Stimulated activated CD4-positive, alpha-beta T cell treated with anti-CD3 and anti-CD28 coated beads, Interleukin-1b, Interleukin-23, amount 100 ng/mL, for 1 hour (primary cell): ENCODE measurements at places on chromosomes 6 and 20.
A peak's percentile ranks its signal among the peaks of the same experiment; 100 is the strongest.

- no peak for DNase-seq
Measured at GRCh38 chr6:91412532-91412931, 825.7 kb upstream of the MAP3K7 start.

DNA sequence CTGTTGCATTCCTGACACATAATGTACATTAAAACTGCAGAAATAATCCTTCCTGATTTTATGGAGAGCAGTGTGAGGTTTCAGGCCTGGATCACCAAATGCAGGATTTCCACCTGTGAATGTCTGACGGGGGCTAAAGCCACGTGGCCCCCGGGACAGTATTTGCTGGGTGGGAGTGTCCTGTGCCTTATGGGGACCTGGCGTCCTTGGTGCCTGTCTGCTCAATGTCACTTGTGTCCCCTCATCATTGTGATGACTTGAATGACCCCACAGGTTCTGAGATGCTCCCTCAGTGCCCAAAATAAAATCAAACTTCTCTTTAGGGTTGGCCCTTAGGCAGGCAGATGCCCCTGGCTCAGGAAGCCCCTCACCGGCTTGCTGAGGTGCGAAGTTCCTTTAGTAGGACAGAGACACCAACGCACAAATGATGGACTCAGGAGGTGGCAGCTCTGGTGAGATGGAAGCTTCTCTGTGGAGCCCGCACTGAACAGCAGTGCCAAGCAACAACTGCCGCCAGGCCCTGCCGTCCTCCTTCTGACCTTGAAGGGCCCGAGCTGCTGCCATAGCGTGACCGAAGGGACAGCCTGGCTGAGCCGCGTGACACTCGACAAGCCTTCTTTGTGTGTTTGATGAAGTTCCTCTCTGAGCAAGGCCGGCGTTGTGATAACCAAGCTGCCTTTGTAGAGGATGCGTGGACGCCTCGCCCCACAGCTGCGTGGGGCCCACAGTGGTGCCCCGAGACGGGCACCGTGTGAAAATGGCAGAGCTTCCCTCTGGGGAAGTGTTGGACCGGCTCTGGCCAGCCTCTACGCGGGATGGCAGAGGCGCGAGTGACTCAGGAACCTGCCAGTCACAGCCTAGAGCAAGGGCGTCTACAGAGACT lies 30.9 kb downstream of the FRMD1 start:
- DNase-seq, result no peak

DNA sequence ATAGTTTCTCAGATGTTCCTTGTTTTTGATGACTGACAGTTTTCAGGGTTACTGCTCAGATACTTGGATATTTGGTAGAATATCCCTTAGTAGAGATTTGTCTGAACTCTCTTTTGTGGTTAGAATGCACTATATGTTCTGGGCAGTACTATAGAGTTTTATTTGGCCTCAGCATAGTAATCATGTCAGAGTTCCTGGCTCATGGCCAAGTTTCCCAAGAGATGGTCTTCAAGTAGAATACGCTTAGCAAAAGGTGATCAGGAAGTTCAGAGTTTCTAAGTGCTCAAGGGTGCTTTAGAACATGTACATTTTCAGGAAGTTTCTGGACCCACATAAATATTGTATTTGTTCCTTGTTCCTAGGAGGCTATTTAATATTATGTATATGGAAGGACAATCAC lies 1209.7 kb upstream of the GJE1 start:
- DNase-seq, result no peak

DNA sequence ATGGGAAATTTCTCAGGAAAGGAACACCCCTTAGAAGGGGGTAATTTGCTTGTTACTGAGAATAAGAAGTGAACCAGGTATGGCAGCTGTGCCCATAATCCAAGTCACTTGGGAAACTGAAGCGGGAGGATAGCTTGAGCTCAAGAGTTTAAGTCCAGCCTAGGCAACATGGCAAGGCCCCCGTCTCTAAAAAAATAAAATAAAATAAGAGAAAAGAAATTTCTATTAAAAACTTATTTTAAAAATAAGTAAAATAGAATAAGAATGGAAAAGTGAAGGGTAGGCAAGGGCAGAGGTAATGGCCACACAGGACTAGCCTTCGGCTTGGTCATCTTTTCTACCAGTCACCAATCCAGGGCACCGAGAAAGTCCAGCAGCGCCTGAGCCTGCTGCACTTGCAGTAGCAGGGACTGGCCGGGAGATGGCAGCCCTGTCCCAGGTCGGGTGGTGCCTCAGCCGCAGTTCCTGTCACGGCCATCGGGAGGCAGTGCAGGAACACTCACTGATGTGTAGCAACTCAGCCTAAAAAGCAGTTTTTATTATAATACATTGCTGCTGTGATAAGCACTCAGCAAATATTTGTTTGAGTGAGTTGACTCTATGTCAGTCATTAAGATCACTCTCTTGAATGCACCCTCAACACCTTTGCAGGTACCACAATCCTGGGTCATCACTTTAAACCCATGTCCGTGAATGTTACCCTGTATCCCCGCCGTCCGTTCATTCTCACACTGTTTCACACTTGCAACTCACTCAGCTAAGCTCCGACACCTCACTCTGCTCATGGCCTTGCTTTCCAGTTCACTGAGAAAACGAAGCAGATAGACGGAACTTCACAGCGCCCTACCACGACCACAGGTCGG lies 23.2 kb upstream of the GCM1 start:
- peak; percentile 88 for DNase-seq

DNA sequence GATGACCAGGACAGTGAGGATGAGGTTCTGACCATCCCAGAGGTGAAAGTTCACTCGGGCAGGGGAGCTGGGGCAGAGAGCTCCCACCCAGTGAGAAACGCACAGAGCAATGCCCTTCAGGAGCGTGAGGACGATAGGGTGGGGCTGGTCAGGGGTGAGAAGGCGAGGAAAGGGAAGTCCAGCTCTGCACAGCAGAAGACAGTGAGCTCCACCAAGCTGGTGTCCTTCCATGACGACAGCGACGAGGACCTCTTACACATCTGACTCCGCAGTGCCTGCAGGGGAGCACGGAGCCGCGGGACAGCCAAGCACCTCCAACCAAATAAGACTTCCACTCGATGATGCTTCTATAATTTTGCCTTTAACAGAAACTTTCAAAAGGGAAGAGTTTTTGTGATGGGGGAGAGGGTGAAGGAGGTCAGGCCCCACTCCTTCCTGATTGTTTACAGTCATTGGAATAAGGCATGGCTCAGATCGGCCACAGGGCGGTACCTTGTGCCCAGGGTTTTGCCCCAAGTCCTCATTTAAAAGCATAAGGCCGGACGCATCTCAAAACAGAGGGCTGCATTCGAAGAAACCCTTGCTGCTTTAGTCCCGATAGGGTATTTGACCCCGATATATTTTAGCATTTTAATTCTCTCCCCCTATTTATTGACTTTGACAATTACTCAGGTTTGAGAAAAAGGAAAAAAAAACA lies 16.6 kb upstream of the SLC22A1 start:
- DNase-seq, result no peak

DNA sequence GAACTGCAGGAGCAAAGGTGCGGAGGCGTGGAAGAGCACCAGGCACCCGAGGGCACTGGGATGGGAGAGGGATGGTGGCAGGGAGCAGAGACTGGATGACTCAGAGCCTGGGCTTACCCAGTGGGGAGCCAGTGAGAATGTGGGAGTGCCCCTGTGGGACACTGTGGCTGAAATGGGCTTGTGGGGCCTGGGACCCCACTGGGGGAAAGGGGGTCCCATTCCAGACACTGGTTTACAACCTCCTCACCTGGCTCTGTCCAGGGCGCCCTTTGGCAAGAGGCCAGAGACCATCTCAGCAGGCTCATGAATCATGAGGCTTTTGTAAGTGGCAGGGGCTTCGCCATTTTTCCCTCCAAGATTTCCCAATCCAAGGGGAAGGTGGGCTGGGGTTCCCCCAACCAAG lies 124.0 kb upstream of the MAFB start:
- DNase-seq, result no peak

GRCh38 chr20:12040261-12040660 lies 122.6 kb downstream of the BTBD3 start:
- no peak for DNase-seq

DNA sequence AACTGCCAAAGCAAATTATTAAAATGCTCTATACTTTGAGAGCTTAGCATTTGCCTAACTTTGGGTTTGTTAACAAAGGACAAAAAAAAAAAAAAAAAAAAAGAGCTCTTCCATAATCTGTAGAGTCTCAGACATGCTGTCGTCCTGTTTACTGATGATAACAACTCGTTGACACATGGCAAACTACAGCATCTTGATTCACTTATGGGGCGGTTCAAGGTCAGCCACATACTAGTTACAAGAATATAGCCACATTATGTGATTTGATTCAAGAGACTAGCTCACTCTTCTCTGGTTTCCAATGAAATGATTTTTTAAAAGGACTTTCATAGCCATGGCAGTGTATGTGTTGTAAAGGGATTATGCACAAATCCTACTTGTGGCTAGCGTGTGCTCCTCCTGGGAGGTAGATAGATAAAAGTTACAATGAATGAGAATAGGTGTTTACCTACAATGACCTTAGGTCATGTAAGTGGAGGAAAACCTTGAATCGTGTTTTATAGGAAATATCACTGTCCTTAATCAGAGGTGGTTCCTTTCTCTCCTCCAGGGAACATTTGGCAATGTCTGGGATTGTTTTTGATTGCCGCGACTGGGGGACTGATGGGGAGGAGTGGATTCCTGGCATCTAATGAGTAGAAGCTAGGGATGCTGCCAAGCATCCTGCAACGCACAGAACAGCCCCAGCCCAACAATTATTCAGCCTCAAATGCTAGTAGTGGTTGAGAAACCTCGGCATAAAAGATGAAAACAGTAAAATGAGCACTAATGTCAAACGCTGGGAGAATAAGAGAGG lies 969.2 kb upstream of the SLC35B3 start:
- no peak for DNase-seq

DNA sequence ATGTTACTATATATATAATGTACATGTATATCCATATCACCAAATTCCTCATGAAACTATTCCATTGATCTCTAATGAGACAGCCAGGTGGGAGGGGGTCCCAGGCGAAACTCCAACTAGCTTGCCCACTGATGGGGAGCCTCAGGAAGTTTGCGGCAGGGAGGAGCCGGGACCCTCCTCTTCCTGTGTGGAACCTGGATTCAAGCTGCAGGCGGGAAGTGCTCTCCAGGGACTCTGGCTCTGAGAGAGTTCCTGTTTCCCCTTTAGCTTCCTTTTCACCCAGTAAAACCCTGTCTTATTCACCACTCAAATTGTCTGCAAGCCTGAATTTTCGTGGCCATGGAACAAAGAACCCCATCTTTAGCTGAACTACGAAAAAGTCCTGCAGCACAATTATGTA lies 152.2 kb downstream of the OPN5 start:
- no peak for DNase-seq

GRCh38 chr6:51965222-51965801 lies 122.1 kb downstream of the PKHD1 start:
- no peak for DNase-seq

DNA sequence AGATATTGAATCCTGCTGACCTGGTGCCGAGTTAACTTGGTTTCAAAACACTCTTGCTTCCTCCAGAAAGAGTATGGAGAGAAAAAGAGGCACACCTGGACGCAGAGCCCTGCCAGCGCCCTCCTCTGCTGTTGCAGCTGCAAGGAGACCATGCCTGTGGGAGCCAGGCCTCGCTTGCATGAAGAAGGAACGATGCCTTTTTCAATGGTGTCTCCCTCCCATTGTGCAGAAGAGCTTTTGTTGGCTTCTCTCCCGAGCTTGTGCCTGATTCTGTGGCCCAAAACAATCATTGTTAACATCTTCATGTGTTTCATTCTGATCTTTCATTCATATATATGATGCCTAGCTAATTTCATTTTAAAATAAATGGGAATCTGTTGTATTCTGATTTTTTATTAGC lies 98.1 kb downstream of the FAM120B start:
- no peak for DNase-seq

- DNase-seq, result no peak
Measured at GRCh38 chr6:107977283-107977682, 19.3 kb upstream of the SEC63 start.

DNA sequence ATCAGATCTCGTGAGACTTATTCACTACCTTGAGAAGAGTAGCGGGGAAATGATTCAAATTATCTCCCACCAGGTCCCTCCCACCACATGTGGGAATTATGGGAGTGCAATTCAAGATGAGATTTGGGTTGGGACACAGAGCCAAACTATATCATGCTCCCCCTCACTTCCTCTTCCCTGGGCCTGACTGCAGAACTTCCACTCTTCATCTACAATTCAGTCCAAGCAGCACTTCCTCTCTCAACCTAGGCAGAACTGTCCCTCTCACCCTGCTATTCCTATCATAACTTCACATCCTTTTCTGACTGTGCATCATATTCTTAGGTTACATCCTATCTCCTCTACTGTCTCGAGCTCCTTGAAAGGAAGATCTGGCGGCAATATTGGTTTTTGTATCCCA lies 184.0 kb upstream of the HDDC2 start:
- DNase-seq, result no peak

DNA sequence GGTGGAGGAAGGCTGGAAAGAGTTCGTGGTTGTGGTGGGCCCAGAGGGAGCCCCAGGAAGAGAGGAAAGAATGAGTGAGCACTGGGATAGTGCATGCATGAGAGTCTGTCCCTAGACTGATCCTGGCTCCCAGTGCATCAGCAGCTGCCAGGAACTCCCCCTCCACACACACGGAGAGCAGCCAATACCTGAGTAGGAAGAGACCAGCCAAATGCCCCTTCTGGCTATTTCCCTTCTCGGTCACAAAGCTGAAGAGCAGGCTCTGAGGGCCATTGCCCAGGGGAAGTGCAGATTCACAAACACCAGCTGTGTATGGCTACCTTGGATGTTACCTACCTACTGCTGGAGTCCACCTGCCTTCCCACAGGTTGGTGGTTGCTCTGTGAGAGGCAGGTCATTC lies 45.1 kb downstream of the GABRR2 start:
- no peak for DNase-seq

DNA sequence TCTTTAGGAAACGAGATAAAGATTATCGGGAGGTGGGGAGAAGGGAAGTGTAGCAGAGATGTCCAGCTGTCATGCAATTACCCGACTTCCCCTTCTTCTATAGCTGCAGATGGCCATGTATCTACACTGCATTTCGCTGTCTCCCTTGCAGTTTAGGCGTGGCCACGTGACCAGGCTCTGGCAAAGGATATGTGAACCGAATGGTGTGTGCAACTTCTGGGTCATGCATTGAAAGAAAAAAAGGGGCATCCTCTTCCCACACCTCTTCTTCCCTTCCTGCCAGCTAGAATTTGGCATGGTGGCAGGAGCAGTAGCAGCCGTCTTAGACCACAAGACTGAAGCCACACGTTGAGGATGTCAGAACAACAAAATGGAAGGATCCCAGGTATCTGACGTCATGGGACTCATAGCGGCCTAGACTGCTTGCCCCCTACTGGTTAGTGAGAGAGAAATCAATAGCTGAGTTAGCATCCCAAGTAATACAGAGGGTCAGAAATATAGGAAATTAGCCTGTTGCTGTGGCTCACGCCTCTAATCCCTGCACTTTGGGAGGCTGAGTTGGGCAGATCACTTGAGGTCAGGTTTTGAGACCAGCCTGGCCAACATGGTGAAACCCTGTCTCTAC lies 32.8 kb downstream of the TCF15 start:
- DNase-seq, result no peak

DNA sequence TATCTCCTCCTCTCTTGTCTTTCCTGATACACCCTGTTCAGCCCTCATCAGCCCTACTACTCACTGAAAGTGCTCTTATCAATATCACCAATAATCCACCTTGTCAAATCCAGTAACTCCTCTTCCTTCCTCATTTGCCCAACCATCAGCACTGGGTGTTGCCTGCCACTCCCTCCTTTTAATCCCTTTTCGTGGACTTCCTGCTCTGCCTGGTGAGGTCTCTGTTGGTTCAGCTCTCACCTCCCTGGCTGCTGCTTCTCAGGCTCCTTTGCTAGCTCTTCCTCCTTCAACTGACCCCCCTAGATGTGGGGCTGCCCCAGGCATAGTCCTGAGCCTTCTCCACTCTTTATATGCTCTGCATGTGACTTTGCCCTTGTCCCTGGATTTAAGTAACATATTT lies 92.5 kb downstream of the PREP start:
- DNase-seq, result no peak

- DNase-seq, result no peak
Measured at GRCh38 chr6:4085332-4085700, 6.4 kb upstream of the FAM217A start.
